ENCODE measurements at places on chromosomes 7 and 10.
A peak's percentile ranks its signal among the peaks of the same experiment; 100 is the strongest.

GRCh38 chr10:117631276-117632145, 89.0 kb downstream of the EMX2 start:
- DNase-seq, result no peak

DNA sequence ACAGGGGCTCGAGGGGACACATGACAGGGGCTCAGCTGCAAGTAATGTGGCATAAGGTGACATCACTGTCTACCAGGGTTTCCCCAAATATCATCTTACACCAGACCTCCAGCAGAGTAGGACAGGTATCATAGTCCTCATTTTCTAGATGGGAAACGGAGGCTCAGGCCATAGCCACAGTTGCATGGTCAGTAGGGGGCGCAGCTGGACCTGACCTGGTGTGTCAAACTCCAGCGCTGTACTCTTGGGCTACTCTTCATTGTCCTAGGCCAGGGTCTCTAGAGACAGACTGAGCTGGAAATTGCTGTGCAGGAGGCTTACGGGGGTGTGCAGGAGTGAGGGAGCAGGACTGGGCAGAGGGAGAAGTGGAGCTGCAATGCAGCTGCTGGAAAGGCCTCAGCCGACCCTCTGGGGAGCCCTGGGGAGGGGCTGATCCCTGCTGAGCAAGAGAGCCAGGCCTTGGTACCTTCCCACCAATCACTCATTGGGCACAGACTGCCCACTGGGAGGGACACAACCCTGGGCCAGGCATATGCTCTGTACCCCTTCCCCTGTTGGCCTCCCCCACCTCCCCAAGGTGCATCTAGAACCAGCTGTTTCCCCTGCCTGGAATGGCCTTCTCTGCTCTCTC, 89.9 kb downstream of the CDH23 start:
- DNase-seq, result peak; percentile 35

- no peak for DNase-seq
These were observed 216.7 kb upstream of the CELF2 start for GRCh38 chr10:10800961-10801360.

GRCh38 chr7:137209151-137209817, 134.2 kb downstream of the PTN start:
- DNase-seq, result no peak

DNA sequence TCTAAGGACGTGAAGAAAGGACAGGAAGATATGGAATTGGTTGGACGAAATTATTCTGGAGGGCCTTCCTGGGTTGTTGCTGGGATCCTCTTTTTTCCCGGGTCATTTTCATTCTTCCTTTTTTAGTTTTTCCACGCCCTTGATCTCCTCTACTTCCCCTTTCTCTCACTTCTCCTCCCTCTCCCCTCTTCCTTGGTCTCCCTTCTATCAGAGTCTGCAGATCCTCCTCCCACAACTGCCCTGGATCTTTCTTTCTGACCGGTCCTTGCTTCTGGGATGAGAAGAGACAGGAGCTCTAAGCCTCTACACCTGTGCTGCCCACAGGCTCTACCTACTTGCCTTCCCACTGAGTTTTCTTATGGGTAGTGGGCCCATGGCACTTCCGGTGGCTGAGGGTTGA, 103.7 kb upstream of the RELN start:
- DNase-seq, result no peak

Measured in stimulated activated CD4-positive, alpha-beta T cell treated with anti-CD3 and anti-CD28 coated beads, Interleukin-4, amount 100 ng/mL, for 1 hour (primary cell).